ENCODE measurements at places on chromosomes 12 and 14. TPM values are rescaled to one million over a fixed set of nuclear protein-coding genes. Genes with fewer than 3 reads are reported as not detected.

RIPK3 gene
- total RNA-seq: 10.1 TPM

PRR4 gene
- total RNA-seq: 6.1 TPM

SLC8A3 gene
- total RNA-seq: 0.49 TPM

PLEK2 gene
- total RNA-seq: 4.4 TPM

SLC10A1 gene
- total RNA-seq: not detected

C12orf56 gene
- 7.4 TPM for total RNA-seq

PTPRQ gene
- 0.25 TPM for total RNA-seq

KIF5A gene
- 4.4 TPM for total RNA-seq

P2RX2 gene
- not detected for total RNA-seq

CCDC38 gene
- total RNA-seq: not detected

BCL11B gene
- 11.5 TPM for total RNA-seq

HOXC4 gene
- total RNA-seq: 1.2 TPM

CIDEB gene
- 16.0 TPM for total RNA-seq

R3HDM2 gene
- 44.2 TPM for total RNA-seq

ACIN1 gene
- 121 TPM for total RNA-seq

E2F7 gene
- total RNA-seq: 2.2 TPM

ENDOU gene
- total RNA-seq: 21.4 TPM

PPP1R1A gene
- total RNA-seq: 10.8 TPM

PLBD1 gene
- total RNA-seq: 29.0 TPM

TSPAN8 gene
- 2.9 TPM for total RNA-seq

PRIMA1 gene
- 6.1 TPM for total RNA-seq

STX2 gene
- 16.5 TPM for total RNA-seq

SERPINA9 gene
- total RNA-seq: 2.0 TPM

ZC2HC1C gene
- total RNA-seq: not detected

RERG gene
- 31.9 TPM for total RNA-seq

GDF3 gene
- not detected for total RNA-seq

RESF1 gene
- total RNA-seq: 76.1 TPM

FBLN5 gene
- total RNA-seq: 240 TPM

GZMB gene
- 2.2 TPM for total RNA-seq

KRT78 gene
- total RNA-seq: 89.1 TPM

ASB2 gene
- 24.1 TPM for total RNA-seq

CLEC1A gene
- 2.2 TPM for total RNA-seq

ZNF891 gene
- total RNA-seq: 3.4 TPM

GLI1 gene
- 0.25 TPM for total RNA-seq

RILPL2 gene
- 9.6 TPM for total RNA-seq

RGS6 gene
- total RNA-seq: 2.0 TPM

HOXC11 gene
- not detected for total RNA-seq

CLEC6A gene
- total RNA-seq: not detected

FBRSL1 gene
- 11.0 TPM for total RNA-seq

KRT85 gene
- total RNA-seq: not detected

TMPRSS12 gene
- total RNA-seq: not detected

PIWIL1 gene
- not detected for total RNA-seq

PLEKHG7 gene
- total RNA-seq: not detected

FOXA1 gene
- total RNA-seq: 11.5 TPM

HCAR1 gene
- total RNA-seq: 0.25 TPM

GPR84 gene
- total RNA-seq: not detected

CARMIL3 gene
- 1.2 TPM for total RNA-seq

IAPP gene
- total RNA-seq: not detected

MGST1 gene
- total RNA-seq: 292 TPM

PMEL gene
- total RNA-seq: 1.2 TPM

PAH gene
- not detected for total RNA-seq

MYH6 gene
- total RNA-seq: not detected

CMA1 gene
- not detected for total RNA-seq

All from vagina (tissue), 2 donors.